ENCODE measurements at places on chromosomes 6 and 20. TPM values are rescaled to one million over a fixed set of nuclear protein-coding genes. Genes with fewer than 3 reads are reported as not detected.

Gene BMP5
- total RNA-seq = 1.8 TPM

Gene AARS2
- total RNA-seq = 6.3 TPM

Gene AIF1
- total RNA-seq = 11.0 TPM

Gene TAP1
- total RNA-seq = 13.2 TPM

Gene THBS2
- total RNA-seq = 5.8 TPM

Gene NRN1
- 9.9 TPM for total RNA-seq

Gene DNAAF9
- total RNA-seq = 42.6 TPM

Gene MLN
- total RNA-seq = not detected

Gene HEY2
- 6.4 TPM for total RNA-seq

Gene SKIC2
- total RNA-seq = 21.2 TPM

Gene CNBD2
- 18.7 TPM for total RNA-seq

Gene SERINC1
- 161 TPM for total RNA-seq

Gene PRDM13
- not detected for total RNA-seq

Gene CLVS2
- 0.20 TPM for total RNA-seq
